Stimulated activated CD4-positive, alpha-beta T cell treated with anti-CD3 and anti-CD28 coated beads, Interleukin-12 subunit alpha, Interleukin-12 subunit beta, amount 100 ng/mL, for 24 hours (primary cell): ENCODE measurements at places on chromosomes 3 and 15.

DNA sequence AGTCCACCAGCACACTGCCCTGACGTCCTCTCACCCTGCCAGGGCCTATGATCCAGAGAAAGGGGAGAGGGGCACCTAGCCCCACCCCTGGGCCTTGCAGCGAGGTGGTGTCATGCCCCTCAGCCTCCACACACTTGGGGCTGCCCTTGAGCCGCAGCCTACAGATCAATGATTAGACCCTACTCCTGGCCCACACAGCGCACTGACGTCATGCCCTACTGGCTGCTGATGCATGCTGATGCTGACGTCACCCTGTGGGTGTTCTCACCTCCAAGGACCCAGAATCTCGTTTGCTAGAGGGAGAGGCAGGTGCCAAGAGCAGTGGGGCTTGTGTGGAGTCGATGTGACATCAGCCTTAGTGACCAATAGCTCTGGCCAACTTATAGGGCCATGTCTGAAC lies 18.0 kb downstream of the ARL14 start:
- DNase-seq: no peak

- DNase-seq: no peak
These were observed 153.5 kb downstream of the MECOM start for GRCh38 chr3:169509780-169510692.

- no peak for DNase-seq
These were observed 27.8 kb downstream of the ATP13A5 start for GRCh38 chr3:193350744-193351143.

DNA sequence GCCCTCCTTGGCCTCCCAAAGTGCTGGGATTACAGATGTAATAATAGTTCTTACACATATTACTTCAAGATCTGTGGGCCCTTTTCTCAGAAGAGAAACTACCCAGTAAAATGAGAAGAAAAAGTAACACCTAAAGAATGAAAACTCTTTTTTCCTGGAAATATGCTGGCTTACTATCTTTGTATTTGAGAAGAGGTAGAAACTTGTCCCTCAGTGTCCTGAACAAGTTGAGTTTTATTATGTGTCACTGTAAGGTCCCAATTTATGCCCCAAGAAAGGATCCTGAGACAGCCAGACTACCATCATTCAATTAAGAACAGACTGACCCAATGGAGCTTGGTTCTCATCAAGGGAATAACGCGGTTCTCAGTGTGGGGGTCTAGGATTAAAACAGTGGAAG lies 93.8 kb downstream of the EFL1 start:
- no peak for DNase-seq

DNA sequence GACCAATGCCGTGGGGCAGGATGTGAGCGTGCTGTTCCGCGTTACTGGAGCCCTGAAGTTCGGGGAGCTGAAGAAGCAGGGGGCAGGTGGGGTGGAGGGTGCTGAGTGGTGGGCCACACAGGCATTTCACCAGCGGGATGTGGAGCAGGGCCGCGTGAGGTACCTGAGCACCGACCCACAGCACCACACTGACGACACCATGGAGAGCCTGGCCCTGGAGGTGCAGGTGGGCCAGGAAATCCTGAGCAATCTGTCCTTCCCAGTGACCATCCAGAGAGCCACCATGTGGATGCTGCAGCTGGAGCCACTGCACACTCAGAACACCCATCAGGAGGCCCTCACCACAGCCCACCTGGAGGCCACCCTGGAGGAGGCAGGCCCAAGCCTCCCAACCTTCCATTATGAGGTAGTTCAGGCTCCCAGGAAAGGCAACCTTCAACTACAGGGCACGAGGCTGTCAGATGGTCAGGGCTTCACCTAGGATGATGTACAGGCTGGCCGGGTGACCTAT lies 179.6 kb downstream of the TBC1D2B start:
- no peak for DNase-seq

DNA sequence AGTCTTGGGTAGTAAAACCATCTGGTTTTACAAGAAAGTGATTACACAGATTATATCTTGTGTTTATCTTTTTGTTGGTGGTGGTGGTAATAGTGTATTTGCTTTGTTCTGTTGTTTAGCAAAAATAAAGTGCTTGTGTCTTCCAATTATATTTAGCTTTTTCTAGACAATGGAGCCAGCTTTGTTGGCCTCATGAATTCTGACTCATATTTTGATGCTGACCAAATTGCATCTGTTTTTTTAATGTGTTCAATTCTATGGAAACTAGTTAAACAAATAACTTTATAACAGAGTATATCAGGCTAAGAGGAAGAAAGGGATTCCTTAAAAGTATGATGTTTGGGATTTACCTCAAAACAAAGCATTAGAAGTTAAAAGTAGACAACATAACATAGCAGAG lies 69.3 kb upstream of the BFSP2 start:
- no peak for DNase-seq

DNA sequence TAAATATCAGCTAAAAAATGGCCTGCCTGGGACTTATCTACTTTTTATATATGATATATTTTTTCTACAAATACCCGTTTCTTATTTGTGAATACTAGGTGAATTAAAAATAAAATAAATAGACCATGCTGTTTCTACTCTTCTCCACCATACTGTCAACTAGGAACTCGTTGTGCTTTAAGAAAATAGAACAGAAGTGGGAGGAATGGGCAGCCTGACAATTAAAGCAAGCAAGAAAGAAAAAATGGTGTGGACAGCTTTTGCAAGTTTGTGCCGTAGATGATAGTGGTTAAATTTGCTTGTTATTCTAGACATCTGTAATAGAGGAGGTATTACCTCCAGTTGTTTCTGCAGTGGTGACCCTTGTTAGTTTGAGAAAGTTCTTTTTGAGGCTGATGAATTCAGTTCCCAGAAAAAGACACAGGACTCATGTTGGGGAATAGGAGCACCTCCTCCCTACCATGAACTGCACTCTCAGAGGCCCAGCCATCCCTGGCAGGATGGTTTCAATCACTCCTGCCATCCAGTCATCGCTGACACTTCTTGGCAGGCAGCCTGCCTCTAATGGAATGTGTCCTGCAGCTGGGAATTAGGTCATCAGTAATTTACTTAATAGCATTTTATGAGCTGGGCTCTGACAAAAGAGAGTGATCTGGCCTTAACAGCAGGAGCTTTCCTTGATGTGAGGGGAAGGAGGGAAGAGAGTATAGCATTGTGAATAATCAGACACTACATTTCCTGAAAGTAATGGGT lies 105.0 kb upstream of the GAP43 start:
- DNase-seq: no peak

- DNase-seq: no peak
These were observed 800 bp downstream of the EPHA3 start for GRCh38 chr3:89108291-89108550.

DNA sequence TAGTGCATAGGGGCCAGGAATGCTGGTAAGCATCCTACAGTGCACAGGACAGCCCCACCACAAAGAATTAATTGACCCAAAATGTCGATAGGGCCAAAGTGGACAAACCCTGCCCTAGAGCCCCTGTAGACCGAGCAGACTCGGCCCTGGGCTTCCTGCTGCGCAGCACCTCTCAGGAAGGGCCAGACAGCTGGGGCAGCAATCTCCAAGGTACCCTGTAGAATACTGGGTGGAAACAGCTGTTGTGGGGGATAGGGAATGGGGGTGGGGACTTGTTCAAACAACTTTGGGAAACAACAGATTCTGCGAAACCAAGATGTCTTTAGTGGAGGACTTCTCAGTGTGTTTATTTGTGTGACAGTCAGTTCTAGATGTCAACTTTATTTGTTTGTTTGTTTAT lies 67.1 kb downstream of the MRPL46 start:
- DNase-seq: no peak

- no peak for DNase-seq
These were observed at the start of gene ERC2 for GRCh38 chr3:56468184-56469106. ERC2 (minus strand) TSS chr3:56468467.
